ENCODE measurements at places on chromosomes 16 and 17.

DNA sequence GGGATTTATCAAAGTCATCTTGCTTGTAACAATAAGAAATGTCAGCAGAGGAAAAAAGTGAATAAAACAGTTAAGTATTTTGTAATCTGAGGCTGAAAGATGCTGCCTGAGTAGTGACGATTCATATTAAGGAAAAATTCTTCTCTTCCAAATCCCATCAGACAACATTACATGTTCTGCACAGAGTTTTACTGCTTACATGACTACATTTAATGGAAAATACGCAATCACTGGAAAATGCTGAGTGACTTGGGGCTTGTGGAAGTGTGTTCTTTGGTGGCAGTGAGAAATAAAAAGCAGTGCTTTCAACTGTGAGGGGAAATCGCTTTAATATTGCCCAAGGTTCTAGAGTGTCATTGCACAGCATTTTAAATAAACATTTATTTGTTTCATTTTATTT, 1025.2 kb upstream of the GOT2 start:
- DNase-seq, result no peak

- no peak for DNase-seq
These were observed 339.4 kb downstream of the FOXL1 start for GRCh38 chr16:86917471-86918365.

- no peak for DNase-seq
These were observed 5.1 kb upstream of the ERN1 start for GRCh38 chr17:64135000-64135399.

GRCh38 chr16:27436065-27436464, 34.1 kb downstream of the IL21R start:
- no peak for DNase-seq

DNA sequence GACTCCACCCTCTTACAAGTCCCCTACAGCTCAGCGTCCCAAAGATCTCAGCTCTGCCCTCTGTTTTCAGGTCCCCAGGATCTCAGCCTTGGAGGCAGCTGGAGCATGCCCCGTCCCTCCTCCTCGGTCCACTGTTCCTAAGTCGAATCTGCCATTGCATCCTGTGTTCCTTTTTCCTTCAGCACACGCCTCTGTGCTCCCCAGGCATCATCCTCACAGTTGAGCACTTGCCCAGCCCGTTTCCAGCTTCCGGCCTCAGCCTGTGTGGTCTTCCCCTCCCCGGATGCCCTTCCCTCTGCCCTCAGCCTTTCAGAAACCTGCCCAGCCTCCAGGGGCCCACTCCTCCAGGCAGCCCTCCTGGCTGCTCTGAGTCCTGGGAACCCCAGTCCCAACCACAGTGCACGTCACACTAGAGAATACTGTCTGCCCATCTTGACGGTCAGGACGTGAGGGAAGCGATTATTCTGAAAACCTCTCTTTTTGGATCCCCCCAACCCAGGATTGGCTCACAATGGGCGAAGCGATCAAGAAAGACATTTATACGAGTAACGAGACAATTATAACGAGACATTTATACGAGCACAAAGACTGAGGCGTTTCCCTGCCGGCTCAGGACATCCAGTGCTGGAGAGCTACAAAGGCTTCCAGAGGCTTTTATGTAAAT, 41.4 kb downstream of the RPH3AL start:
- no peak for DNase-seq

Data from ELF-1 (cell line).